Liver (tissue), 10 donors: ENCODE measurements at places on chromosomes 7 and 10. TPM values are rescaled to one million over a fixed set of nuclear protein-coding genes. Genes with fewer than 3 reads are reported as not detected.

PARP12 gene
- 13.8 TPM for polyA plus RNA-seq

PNLIP gene
- not detected for polyA plus RNA-seq

KNDC1 gene
- polyA plus RNA-seq = 0.53 TPM

GNGT1 gene
- not detected for polyA plus RNA-seq

PDZD7 gene
- 0.06 TPM for polyA plus RNA-seq

LIPA gene
- 35.3 TPM for polyA plus RNA-seq

TMEM26 gene
- 0.31 TPM for polyA plus RNA-seq

CYP3A7 gene
- 85.6 TPM for polyA plus RNA-seq

JAZF1 gene
- 4.1 TPM for polyA plus RNA-seq

SYT15B gene
- polyA plus RNA-seq = 0.58 TPM

SNCG gene
- 2.6 TPM for polyA plus RNA-seq

SPDYE2B gene
- polyA plus RNA-seq = not detected

EGFR gene
- polyA plus RNA-seq = 22.6 TPM

PYROXD2 gene
- 2.3 TPM for polyA plus RNA-seq

GSDME gene
- polyA plus RNA-seq = 3.7 TPM

CNTNAP2 gene
- polyA plus RNA-seq = 2.3 TPM

TMEM196 gene
- polyA plus RNA-seq = not detected

EPHB4 gene
- polyA plus RNA-seq = 14.4 TPM

SP4 gene
- polyA plus RNA-seq = 1.3 TPM

MBLAC1 gene
- 1.0 TPM for polyA plus RNA-seq

CCSER2 gene
- polyA plus RNA-seq = 17.7 TPM

PRKCQ gene
- 0.13 TPM for polyA plus RNA-seq

DGKI gene
- 0.28 TPM for polyA plus RNA-seq

CTTNBP2 gene
- polyA plus RNA-seq = 1.5 TPM

SH2D4B gene
- polyA plus RNA-seq = not detected

RPA3 gene
- 16.5 TPM for polyA plus RNA-seq

AGR2 gene
- polyA plus RNA-seq = 0.45 TPM

EPDR1 gene
- polyA plus RNA-seq = 4.3 TPM

PRSS58 gene
- polyA plus RNA-seq = not detected

SFTPA1 gene
- not detected for polyA plus RNA-seq

NANOS1 gene
- polyA plus RNA-seq = 0.12 TPM

VSTM2A gene
- not detected for polyA plus RNA-seq

EBLN1 gene
- not detected for polyA plus RNA-seq

KCNH2 gene
- not detected for polyA plus RNA-seq

CYP3A4 gene
- polyA plus RNA-seq = 440 TPM

KCNIP2 gene
- polyA plus RNA-seq = 0.46 TPM

KIAA1217 gene
- polyA plus RNA-seq = 4.5 TPM

CUL2 gene
- 8.6 TPM for polyA plus RNA-seq

ITPRID1 gene
- not detected for polyA plus RNA-seq

SPDYE9 gene
- polyA plus RNA-seq = 0.61 TPM

MTPN gene
- polyA plus RNA-seq = 24.8 TPM

MCM10 gene
- 0.37 TPM for polyA plus RNA-seq

EBF3 gene
- 0.08 TPM for polyA plus RNA-seq

FIS1 gene
- polyA plus RNA-seq = 177 TPM

RNF133 gene
- polyA plus RNA-seq = not detected

CACNA2D1 gene
- polyA plus RNA-seq = 0.42 TPM

ABCB4 gene
- polyA plus RNA-seq = 93.8 TPM

WEE2 gene
- not detected for polyA plus RNA-seq
